ENCODE measurements at places on chromosomes 7 and 10.

GRCh38 chr7:93245525-93246432, 13.6 kb downstream of the VPS50 start:
- no peak for DNase-seq

DNA sequence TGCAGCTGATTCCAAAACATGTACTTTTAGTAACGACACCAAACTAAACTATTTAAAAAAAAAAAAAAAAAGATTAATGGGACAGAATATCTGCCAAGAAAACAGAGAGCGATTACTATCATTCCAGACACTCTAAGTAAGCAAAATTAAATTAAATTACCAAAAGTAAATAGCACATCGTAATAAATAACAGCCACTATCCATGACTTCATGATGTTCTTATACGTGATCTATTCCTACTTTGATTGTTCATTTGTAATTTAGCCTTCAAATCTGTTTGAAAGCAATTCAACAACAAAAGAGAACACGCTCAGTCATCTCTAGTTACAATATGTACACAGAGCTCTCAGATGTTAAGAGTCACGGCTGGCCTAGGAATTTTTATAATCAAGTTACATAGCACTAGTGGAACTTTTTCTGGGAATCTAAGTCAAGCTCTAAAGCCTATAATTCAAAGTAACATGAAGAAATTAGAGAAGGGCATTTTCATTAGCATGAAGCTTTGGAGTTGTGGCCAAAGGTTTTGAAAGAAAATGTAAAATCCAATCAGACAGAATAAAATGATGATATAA, 241.7 kb upstream of the NEBL start:
- DNase-seq: no peak

DNA sequence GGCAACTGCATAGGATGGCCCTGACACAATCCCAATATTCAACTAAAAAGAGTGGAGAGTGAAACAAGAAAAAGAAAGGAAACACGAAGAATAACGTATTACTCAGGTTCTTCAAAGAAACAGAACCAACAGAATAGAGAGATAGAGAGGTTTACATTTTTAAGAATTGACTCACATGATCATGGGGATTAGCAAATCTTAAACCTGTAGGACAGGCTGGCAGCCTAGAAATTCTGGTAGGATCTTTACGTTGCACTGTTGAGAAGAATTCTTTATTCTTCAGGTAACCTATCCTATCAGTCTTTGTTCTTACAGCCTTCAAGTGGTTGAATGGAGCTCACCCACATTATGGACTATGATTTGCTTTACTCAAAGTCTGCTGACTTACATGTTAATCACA, 103.9 kb downstream of the AASS start:
- no peak for DNase-seq

GRCh38 chr7:132232406-132232805, 343.9 kb downstream of the PLXNA4 start:
- DNase-seq: no peak

GRCh38 chr7:151209588-151209987, 700 bp downstream of the H2BK1 start:
- DNase-seq: no peak

DNA sequence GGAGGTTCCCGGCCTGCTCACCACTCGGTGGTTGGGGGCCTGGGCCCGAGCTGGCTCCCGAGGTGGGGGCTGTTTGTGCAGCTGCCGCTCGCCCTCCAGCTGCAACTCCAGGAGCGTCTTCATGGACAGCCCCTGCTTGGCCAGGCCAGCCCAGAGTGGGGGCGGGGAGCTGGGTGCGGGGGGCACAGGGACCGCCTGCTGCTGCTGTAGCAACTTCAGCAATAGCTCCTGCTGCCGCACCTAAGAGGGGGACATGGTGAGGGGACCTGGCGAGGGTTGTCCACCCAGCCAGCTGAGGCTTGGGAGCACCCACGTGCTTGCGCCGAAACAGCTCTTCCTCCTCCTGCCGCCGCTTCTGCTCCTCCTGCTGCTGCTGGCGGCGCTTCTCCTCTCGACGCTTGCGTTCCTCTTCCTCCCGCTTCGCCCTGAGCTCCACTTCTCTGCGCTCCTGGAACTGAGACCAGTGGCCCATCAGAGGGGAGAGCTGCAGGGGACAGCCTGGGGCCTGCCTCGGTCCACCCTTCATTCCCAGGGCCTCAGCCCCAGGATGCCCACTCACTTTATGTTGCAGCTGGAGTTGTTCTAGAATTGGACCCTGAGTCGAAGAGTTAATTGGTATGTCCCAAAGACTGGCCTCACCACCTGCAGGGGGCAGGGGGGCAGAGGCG, 9.6 kb downstream of the GNB2 start:
- no peak for DNase-seq

- DNase-seq: no peak
Observed at GRCh38 chr10:52999258-52999657, 226.7 kb upstream of the MBL2 start.

DNA sequence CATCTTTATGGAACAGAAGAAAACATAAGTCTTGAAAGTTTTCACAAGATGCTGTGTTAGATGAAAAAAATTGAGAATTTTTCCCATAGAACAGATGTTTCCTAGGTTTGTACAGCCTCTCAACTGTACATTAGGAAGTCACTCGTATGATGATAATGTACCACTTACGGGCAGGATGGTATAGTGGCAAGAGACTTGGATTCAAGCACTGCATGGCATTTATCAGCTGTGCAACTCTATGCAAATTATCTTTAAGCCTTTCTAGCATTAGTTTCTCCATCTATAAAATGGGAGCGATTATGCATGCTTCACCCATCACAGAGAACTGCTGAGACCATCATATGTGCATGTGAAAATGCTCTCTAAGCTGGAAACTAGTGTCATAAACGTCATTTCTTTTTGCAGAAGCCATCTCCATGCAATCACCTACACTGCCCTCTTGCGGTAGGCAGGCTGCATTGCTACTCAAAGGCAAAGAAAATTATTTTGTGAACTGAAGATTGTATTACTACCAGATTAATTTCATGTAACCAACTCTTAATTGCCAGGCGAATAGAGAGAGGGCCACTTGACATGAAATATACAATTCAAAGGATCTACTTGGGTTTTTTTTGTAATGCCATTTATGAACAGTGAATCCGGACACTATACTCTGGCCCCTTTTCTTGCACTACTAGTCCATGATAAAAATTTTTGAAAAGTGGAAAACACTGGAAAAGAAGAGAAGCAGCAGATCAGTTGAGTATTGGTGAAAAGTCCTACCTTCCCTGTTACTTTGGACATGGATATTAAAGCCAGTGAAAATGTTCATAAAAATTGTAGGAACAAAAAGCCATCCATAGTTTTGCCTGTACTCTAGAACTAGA, 102.3 kb downstream of the JAZF1 start:
- peak; percentile 17 for DNase-seq

DNA sequence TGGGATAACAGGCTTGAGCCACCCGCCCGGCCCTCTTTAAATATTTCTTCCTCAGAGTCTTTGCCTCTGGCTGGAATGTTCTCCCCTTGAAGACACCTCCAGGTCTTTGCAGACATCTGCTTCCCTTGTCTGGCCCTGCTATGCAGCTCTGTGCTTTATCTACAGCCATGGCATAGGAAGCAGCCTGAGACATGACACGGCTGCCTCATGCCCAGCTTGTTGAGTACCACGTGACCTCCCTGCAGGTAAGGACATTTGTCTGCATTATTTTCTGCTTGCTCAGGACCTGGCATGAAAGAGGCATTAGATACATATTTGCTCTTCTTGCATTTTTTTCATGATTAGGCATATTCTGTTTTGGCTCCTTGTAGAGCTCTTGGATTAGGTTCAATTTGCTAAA, 113.8 kb upstream of the KLF6 start:
- no peak for DNase-seq

Data from activated T-cell treated with anti-CD3 and anti-CD28 coated beads for 48 hours (primary cell).